Testis (tissue), 5 donors: ENCODE measurements at places on chromosomes 5 and 9. TPM values are rescaled to one million over a fixed set of nuclear protein-coding genes. Genes with fewer than 3 reads are reported as not detected.

DNA sequence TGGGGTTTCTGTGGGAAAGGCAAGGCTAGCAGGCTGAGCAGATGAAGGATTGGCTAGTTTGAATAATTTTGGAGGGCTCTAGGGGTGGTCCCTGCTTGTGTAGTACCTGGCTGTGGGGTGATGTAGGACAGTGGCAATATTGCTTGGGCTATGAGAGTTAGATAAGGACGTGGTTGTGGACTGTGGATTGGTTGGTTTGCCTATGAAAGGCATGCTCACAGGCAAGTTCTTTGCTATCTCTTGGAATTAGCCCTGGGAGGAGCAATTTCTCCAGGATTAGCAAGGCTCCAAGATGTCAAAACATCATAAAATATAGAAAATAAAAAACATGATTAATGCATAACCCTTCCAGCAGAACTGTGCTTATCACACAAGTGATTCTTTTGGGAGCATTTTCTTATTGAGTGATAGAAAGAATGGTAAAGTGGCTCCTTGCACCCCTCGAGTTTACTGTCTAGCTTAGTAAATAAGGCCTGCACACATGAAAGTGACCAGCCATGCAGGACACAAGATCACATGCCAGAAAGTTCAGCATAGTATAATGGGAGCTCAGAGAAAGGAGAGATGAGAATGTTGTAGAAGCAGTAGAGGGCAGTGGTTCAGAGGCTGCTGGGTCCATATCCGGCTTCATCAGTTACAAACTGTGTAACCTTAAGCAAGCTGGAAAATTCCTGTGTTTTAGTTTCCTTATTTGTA, 13.8 kb downstream of the AOPEP start:
- DNase-seq, result no peak

The MELK gene
- total RNA-seq, result 18.8 TPM

- DNase-seq, result peak; percentile 77
Observed at GRCh38 chr5:170307575-170308465, 10.2 kb upstream of the LCP2 start.

DNA sequence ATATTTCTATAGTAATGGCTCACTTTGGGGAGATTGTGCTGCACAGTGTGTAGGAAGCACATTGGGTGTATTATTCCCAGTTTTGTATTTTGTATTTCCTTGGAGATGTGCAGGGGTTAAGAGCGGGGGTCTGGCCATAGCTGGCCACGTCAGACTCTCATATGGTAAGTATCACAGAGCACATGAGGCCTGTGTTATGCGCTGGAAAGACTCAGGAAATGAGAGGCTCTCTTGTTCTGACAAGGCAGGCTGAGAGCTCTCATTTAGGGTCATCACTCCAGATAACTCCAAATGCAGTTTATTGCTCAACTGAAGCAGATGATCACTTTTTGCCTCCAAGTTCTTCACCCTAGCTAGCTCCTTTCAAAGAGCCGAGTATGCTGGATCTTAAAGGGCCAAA, 205.7 kb downstream of the NTRK2 start:
- DNase-seq, result no peak

The CD72 gene
- 0.99 TPM for total RNA-seq

GRCh38 chr5:84384604-84385575, at the start of gene EDIL3:
Gene EDIL3 (minus strand): TSS chr5:84384880. CDS start chr5:84384374, 506 bp downstream.
- peak; percentile 47 for DNase-seq

- DNase-seq, result no peak
Observed at GRCh38 chr5:179290681-179291540, 54.4 kb downstream of the ADAMTS2 start.

DNA sequence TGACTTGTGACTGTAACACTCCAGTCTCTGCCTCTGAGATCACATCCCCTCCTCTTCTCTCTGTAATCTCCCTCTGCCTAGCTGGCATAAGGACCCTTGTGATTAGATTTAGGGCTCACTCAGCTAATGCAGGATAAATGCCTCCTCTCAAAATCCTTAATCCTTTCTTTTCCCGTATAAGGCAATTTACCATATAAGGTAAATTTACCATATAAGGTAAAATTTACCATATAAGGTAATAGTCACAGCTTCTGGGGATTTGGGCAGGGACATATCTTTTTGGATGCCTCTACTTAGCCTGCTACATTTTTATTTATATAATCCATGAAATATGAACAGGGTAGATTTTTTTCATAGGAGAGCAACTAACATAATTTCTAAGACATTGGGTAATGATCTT, 318.0 kb upstream of the PUM3 start:
- no peak for DNase-seq

The FBP2 gene
- 2.5 TPM for total RNA-seq

GRCh38 chr9:4344946-4345345, 45.1 kb upstream of the GLIS3 start:
- DNase-seq, result no peak

GRCh38 chr5:132264546-132265335, 7.2 kb downstream of the PDLIM4 start:
- DNase-seq, result peak; percentile 11

The CDKN2AIPNL gene
- total RNA-seq, result 42.6 TPM

The STOML2 gene
- total RNA-seq, result 115 TPM

DNA sequence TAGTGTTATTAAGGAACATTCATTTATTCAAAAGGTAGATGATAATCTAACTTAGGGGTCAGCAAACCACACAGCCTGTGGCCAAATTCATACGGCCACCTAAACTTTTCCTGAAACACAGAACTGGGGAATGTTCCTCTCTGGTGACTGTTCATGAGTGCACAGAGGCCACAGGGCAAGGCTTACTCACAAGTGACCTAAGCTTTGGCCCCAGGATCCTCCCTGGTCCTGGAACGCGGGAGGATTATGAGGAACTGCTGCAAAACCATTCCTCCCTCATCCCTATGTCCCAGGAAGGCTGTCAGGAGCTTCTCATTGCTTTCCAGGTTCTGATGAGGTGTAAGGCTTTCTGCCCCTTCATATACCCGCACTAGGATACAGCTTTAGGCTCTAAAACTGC, 397.6 kb downstream of the SEMA5A start:
- DNase-seq, result no peak

DNA sequence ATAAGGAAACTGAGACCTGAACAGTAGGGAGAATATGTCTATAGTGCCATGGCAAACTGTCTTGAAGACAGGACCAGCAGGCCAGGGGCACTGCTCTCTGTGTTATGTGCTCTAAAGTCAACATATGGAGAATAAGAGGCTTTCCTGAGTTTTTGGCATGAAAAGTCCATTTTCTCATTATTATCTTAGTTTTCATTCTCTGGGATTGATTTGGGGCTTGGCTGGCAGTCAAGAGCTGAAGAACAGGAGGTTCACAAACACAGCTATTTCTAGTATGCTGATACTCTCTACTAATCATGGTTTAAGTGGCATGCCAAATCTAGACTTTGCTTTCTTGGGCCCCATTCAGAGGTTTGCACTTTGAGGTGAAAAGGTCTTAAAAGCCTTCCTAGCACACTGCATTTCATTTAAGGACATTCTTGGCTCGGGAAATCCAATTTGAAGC, 404.4 kb downstream of the ZNF608 start:
- DNase-seq, result peak; percentile 65

DNA sequence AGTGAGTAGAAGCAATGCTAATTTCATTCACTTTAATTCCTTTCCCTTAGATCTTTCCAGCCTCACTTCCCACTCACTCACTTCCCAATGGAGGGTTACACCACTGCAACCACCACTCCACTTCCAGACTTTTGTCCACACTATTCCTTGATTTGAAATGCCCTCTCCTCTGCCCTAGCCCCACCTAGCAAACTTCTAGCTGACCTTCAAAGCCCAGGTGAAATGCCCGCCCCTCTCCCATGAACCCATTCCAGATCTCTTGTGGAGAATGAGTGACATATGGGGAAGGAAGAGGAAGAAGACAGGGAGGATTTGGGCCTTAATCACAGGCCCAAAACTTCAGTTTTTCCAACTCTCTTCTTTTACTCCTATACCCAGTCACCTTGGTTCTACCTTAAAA, 37.1 kb downstream of the PFDN1 start:
- no peak for DNase-seq

The MARCHF11 gene
- total RNA-seq, result 40.7 TPM

- peak; percentile 84 for DNase-seq
Observed at GRCh38 chr5:60287174-60287771, 393.7 kb upstream of the PDE4D start.

DNA sequence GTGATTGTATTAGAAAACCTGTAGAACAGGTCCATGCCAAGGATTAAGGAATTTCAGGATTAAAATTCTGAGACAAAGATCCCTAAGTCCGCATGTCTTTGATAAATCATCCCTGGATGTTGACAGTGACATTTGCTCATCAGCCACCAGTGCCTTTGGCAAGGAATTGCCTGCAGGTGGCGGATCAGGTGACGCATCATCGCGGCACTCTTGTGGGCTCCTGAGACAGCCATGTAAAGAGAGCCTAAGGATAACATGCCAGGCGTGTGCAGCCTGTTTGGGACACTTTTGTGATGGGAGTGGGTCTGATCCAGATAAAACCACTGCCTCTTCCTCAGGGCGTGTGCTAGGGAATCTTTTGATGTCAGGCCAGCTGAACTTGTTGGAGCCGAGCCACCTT, 40.6 kb downstream of the ADCY2 start:
- DNase-seq, result no peak

The ADGRD2 gene
- 0.31 TPM for total RNA-seq

DNA sequence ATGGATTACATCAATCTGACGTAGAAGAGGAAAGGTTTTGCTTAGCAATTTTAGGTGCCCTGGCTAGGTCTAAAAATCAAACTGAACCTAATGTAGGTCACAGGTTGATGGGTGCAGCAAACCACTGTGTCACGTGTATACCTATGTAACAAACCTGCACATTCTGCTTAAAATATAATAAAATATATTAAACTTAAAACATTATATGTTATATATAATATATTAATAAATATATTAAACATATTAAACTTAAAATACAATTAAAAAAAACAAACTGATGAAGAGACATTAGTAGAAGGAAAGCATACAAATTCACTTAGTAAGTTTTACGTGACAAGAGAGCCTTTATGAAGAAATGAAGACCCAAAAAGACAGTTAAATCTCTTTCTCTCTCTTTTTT, 51.7 kb upstream of the FBXL17 start:
- no peak for DNase-seq

- no peak for DNase-seq
Observed at GRCh38 chr9:85742597-85742936, 813 bp upstream of the AGTPBP1 start.

GRCh38 chr9:94139672-94140417, 55.6 kb downstream of the PTPDC1 start:
- peak; percentile 84 for DNase-seq

GRCh38 chr5:134171972-134172371, 4.8 kb downstream of the SKP1 start:
- DNase-seq, result no peak

DNA sequence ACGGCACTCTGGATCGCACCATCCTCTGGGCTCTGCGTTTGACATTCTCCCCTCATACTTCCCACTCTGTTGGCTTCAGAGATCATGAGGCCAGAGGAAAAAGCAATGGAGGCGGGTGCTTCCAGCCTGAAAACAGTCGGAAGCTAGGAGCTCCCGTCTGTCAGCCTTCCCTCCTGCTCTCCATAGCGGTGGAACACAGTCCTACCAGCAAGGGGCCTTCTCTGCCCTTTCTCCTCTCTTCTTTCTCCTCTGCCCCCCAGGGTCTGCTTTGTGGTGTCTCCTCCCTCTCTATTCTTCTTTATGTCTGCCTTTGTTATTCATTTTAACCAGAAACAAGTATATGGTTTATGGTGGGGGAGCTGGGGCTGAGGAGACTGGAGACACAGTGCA, 152.5 kb upstream of the NFIB start:
- no peak for DNase-seq

DNA sequence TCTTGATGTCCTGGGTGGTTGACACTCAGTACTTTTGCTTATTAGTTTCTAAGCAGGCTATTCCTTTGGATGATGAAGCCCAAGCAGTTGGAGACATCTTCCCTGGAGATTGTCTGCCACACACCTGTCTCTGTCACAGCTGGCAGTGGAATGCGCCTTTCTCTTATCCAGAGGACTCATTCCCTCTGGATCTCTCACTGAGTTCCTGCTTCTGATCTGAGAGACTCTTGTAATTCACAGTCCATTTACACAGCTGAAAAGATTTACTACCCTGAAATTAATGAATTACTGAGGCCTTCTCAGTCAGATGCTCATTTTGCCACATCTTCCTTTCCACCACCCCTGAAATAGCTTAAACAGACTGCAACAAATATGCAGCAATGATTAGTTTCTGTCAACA, 15.9 kb downstream of the TAL2 start:
- DNase-seq, result no peak

DNA sequence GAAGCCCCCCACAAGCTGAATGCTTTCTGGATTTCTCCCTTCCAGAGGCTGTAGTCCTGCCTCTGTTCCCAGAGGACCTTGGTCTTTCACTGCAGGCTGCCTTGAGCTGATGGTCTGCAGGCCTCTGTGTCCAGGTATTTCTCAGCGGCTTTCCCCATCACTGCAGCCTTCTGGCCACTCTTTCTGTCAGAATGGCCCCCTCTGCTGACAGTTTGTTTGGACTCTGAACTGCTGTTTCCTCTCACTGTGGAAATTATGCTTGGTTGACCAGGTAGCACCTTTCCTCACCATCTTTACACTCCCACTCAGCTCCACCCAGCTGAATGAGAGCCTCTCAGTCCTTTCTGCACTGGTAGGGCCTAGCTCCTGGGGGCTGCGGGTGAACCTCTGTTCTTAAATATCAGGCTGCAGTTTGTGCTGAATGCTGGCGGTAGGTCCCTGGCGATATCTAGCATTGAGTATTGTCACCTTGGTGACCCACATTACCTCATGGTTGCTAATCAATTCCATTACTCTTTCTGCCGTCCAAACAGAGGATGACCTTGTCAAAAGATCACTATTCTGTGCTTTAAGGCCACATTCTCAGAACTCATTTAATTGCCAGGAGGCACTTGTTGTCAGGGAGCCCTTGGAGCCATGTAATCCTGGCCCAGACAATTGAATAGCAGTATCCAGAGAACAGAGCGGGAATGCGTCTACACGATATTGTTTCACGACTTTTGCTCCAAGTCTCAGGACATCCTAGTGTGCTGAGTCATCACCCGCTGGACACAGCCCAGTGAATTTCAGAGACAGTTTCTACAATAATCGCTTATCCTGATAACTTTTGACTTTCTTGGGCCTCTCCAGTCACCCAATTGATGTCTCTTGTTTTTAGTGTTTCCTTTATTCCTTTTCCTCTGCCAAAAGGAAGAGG, 230.2 kb downstream of the TENT4A start:
- no peak for DNase-seq

The NEUROG1 gene
- not detected for total RNA-seq

- peak; percentile 90 for DNase-seq
Observed at GRCh38 chr9:16191691-16192402, 639.0 kb downstream of the CCDC171 start.

DNA sequence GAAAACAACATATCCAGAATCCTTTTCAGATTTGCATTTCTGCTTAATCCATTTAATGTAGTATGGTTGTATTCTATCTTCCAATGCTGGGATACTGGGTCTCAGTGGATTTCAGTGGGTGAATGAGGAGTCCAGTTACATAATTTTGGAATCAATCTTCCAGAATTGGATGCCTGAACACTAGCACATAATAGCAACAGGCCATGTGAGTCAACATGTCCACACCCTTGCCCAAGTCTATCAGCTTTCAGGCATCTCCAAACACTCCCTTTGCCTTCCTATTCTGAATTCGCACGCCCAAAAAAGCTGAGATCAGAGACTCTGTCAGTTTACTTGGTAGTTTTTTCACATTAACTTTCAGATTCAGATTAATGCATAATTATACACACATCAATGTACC, 202.6 kb downstream of the TSSK1B start:
- DNase-seq, result no peak

GRCh38 chr9:127528422-127529251, 77.3 kb downstream of the LRSAM1 start:
- DNase-seq, result peak; percentile 52
